ENCODE measurements at places on chromosomes 16 and 17. TPM values are rescaled to one million over a fixed set of nuclear protein-coding genes. Genes with fewer than 3 reads are reported as not detected.

DNA sequence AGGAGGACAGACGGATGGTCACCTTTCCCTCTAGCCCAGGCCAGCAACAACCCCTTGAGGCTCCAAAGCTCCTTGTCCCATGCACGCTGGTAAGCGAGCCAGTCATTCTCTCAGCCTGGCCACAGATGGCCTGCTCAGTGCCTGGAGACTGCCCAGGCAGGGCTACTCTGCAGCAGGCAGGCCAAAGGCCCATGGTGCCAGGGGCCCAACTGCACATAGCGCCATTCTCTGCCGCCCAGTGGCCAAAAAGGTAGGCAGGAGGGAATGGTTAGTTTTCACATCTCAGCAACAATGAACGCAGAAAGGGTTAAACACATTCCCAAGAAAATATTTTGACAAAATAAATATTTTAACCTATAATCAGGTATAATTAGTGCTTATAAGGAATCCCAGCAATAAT, 7.7 kb upstream of the SREBF1 start:
- no peak for DNase-seq

The SHISA6 gene
- not detected for total RNA-seq

DNA sequence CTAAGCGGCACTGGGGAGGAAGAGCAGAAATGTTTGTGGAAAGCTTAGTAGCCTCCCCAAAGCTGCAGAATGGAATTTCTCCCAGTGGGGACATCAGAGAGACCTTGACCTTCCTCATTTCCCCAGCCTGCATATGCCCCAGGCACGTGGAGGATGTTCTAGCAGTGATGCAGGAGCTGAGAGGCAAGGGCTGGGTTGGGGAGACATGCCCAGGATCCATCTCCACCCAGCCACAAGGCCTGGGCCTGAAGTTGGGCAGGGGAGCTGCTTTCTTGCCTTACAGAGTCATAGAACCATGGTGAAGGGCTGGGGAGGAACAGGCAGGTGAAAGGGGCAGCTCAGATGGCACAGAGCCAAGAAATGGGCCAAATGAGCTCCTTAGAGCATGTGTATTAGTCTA, 104.0 kb downstream of the TMEM132E start:
- no peak for DNase-seq

DNA sequence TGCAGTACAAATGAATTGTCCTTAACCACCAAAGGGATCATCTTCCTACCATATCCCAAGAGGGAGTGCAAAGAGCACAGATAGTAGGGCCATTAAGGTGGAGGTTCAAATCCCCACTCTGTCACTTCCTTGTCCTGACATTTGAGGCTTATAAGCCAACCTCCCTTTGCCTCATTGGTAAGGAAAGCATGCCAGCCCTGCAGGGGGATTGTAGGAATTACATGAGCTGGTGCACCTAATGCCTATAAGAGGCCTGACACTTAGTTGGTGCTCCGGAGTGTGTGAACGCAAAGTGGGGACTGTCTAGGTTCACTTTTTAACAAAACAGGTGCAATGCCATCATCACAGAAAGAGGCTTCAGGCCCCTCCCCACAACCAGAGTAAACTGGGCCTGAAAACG, 374.4 kb downstream of the SNX29 start:
- DNase-seq = peak; percentile 28

The MYH1 gene
- not detected for total RNA-seq

DNA sequence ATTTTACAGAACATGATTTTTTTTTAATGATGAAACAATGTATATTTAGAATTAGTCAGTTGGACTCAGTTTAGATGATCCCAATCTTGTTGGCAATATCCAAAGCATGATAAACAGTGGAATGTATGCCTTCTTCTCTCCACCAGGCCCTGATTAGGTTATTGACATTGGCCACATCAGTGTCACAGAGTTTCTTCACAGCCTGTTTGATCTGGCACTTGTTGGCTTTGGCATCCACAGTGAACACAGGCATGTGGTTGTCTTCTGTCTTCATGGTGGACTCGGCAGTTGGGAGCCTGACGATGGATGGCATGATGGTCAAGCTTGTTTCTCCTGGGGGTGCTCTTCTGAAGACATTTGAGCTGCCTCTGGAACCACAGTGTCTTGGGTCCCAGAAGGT, 317.5 kb downstream of the PMP22 start:
- no peak for DNase-seq

DNA sequence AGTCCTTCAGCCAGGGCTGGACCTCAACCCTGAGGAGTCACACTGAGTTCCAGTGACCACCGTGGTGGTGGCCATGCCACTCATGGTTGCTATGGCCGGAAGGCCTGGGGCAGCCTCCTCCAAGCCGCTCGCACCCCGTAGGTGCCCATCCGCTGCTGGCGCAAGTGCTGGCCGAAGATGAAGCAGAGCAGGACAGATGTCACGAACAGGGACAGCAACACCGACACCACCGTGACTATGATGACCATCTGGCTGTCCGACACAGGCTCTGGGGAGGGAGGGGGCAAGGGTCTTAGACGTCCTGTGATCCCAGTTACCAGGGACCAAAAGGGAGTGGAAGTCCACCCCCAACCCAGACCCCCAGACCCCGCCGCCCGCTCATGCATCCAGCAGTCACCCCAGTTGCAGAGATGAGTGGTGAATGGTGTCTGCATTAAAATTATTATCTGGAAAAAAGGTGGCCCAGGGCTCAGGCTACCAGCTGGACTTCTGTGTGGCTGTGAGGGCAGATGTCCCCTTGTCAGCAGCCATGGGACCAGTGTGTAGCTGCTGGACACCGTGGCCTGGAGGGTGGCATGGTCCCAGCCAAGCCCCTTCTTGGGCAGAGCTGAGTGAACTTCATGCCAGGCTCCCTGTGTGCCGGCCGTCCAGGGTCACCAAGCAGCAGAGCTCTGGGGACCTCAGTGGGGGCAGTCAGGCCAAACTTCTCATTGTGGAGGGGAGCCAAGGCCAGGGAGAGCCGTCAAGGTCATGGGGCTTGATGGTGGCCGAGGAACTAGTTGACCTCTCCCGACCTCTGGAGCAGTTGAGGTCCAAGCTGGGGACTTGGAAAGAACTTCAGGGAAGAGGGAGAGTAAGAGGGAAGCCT, 4.7 kb downstream of the PRR29 start:
- no peak for DNase-seq

GRCh38 chr17:28177351-28177750, 134.9 kb downstream of the NLK start:
- no peak for DNase-seq

The KRTAP9-2 gene
- not detected for total RNA-seq

GRCh38 chr16:23771642-23772041, 16.8 kb downstream of the CHP2 start:
- no peak for DNase-seq

DNA sequence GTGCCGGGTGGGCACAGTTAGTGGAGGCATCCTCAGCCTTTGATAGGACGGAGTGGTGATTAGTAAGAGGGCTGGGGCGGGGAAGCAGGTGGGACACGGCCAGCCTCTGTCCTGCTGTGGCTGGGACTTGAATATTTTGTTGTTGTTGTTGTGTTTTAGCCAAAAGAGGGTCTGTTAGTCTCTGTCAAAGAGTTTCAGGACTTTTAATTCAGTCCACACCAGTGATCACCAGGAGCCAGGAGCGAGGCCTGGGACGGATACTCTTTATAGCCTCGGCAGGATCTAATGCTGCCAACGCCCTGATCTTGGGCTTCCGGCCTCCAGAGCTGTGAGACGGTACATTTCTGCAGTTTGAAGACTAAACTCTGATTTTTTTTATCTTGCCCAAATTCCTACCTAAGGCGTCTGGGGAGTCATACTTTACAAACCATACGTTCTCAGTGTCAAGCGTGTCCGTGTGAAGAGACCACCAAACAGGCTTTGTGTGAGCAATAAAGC, 2.9 kb upstream of the RNF213 start:
- DNase-seq = no peak

- DNase-seq = peak; percentile 97
These were observed 41.8 kb upstream of the SLC12A3 start for GRCh38 chr16:56823081-56823733.

DNA sequence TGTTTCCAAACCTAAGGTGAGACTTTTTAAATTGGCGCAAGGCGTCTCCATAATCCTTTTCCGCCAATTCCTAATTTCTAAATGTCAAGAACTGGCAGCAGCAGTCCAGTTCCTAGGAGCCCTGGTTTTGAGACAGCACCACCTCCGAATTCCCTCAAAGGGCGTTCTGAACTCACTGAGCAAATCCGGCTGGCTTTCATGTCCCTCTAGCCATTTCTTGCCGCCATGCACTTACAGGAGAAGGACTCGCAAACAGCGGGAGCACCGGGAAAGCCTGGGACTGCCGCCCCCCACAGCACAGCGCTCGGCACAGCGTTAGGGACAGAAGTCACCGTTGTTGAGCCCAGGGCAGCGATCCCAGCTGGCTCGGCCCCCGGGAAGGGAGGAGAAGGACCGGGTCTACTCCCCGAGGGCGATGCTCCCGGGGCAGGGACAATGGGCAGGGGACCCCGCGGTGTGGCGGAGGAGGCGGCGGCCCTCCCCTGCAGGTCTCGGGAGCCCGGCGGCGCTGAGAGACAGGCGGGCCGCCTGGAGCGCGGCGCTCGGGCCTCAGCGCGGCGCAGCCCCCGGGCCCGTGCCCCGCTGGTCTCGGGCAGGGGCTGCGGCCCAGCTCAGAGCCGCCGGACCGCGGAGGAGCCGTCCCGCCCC, 545 bp downstream of the ARHGAP17 start:
- peak; percentile 36 for DNase-seq

The OR1A1 gene
- total RNA-seq = not detected

The STH gene
- not detected for total RNA-seq

GRCh38 chr16:88783391-88784073, 1.5 kb downstream of the PIEZO1 start:
- DNase-seq = no peak

The IL34 gene
- total RNA-seq = 0.71 TPM

DNA sequence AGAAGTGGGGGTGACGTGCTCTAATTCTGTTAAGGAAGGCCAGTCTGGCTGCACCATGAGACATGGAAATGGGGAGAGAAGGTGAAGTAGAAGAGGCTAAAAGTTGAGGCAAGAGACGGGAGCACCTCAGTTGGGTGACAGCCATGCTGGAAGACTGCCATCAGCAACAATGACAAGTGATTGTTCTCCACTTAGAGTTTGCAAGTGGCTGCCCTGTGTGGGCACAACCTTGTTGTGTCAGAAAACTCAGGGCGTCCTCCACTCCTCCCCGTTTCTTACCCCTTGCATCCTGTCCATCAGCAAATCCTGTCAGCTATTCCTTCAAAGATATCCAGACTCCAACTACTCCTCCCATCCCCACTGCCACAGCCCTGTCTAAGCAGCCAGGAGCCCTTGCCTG, 17.6 kb downstream of the CES1 start:
- DNase-seq = no peak

DNA sequence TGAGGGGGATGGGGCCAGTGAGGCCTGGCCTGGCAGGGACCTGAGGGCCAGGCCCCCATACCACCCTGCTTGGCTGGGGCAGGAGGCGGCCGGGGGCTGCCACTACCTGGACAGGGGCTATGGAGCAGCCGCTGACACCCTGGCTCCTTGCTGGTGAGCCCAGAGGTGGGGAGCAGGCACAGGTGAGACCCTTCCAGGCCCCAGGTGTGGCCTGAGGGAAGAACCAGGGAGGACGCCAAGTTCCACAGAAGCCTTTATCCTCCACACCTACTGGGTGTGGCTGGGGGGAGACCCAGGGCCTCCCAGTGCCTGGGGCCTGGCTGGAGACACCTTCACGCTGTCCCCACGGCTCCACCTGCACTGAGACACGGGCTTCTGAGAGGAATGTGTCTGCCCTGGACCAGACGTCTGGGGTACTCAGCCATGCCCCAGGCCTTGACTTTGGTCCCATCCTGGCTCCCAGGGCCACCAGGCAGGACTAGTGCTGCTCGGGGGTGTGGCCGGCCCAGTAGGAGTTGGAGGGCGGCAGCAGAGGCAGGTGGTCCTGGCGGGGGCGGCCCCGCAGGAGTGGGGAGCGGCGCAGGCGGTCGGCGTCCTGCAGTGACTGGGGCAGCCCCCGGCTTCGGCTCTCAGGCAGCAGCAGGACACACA, 4.7 kb downstream of the SLC22A31 start:
- DNase-seq = no peak

GRCh38 chr17:29716566-29716965, 93.9 kb upstream of the CORO6 start:
- no peak for DNase-seq

DNA sequence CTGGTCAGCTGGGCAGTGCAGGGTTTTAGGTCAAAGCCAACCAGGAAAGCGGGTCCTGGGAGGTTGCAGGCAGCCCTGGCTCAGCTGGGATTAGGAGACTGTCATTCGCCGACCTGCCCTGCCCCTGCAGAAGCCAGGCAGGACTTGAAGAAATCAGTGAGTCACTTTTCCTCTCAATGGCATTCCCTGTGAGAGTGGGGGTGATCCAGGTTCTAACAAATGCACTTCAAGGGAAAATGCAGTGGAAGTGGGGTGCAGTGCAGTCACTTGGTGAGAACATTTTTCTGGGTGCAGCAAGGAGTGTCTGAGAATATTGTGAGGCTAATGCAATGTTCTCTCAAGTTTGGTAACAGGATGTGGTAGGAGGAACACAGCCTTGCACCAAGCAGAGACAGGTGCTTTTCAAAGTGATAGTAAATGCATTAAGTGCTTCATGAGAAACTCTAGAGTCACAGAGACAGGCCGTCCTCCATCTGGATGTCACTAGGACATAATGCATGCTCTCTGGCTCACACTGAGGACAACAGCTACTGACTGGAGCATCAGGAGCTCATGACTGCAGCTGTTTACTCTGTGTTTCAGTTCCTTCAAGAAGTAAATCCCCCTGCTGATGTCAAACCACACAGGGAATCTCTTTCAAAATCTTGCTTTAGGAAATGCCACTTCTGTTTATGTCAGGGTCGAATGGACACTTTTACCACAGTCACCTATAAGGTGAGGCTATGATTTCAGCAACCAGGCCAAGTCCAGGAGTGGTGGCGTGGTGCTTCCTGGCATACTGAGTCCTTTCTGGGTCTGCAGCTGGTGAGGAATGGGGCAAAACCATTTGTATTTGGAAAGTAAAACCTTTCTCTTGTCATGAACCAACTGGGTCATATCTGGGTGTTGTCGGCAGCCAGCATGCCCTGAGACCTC, 16.7 kb downstream of the CDK5R1 start:
- no peak for DNase-seq

The FBXW10 gene
- not detected for total RNA-seq

- DNase-seq = peak; percentile 79
These were observed 35.2 kb upstream of the CBX4 start for GRCh38 chr17:79874329-79874981.

The INCA1 gene
- total RNA-seq = 0.24 TPM

Measured in SK-MEL-5 (cell line).